Stimulated activated CD4-positive, alpha-beta T cell treated with anti-CD3 and anti-CD28 coated beads, Interleukin-2, amount 100 ng/mL, for 4 hours (primary cell): ENCODE measurements at places on chromosomes 6 and 20.

GRCh38 chr6:80445751-80446150, 339.3 kb downstream of the BCKDHB start:
- DNase-seq = no peak

DNA sequence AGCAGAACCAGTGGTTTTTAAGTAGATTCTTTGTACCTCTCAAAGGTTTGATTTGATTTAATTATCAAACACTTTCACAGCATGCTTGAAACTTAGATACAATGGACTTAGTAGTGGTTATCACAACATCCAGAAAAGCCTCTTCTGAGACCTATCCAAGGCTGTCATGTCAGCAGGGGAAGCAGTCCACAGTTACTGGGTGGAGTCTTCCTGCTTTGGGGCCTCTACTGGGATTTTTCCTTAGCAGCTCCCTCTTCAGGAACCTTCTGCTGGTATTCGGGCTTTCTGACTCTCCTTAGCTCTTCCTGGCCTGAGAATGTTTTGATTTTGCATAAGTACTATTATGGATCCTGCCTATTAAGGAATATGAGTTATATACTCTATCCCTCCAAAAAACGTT, 36.0 kb downstream of the ARFGEF2 start:
- no peak for DNase-seq

DNA sequence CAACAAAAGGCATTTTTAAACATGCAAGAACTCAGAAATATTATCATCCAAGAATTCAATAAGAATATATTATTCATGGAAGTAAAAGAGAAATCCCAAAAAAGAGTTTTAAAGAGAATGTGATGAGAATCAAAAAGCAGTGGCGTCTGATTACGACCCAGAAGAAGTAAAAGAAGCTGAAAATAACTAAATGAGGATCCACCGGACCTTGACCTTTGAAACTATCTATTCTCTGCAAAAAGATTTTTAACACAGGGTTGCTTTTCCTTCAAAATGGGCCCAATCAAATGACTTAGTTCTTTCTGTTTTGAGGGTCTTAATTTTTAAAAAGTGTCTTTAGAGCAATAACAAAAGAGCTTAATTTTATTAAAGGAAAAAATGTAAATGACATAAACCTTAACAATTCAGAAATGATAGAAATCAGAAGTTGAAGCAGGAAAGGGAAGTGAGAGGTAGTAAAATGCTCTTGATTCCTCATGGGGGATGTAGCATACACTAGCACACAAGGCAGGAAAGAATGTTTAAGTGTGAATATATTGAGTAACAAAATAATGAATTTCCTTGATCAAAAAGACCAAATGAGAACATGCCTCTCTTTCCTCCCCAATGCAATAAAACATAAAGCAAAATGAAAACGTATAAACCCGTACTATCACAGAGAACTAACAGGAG, 223.1 kb upstream of the PRDM1 start:
- DNase-seq = no peak

GRCh38 chr6:44226368-44227147, 3.2 kb downstream of the SLC29A1 start:
- no peak for DNase-seq

DNA sequence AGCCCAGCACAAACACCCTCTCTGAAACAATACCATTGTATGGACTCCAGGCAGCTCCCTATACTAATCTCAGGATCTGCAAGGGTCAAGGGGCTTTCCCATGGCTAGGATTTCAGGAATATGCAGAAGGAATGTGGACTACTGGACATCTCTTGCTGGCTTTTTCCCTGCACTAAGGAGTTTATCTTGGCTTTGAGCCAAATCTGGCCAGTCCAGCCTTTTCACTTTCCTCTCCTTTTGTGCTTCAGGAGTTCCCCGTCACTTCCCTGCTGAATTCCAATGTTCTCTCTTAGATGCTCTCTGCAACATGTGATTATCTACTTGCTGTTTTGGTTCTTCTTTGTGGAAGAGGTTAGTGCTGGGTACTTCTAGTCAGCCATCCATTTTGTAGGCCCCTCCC, 568.2 kb downstream of the HDGFL1 start:
- no peak for DNase-seq

DNA sequence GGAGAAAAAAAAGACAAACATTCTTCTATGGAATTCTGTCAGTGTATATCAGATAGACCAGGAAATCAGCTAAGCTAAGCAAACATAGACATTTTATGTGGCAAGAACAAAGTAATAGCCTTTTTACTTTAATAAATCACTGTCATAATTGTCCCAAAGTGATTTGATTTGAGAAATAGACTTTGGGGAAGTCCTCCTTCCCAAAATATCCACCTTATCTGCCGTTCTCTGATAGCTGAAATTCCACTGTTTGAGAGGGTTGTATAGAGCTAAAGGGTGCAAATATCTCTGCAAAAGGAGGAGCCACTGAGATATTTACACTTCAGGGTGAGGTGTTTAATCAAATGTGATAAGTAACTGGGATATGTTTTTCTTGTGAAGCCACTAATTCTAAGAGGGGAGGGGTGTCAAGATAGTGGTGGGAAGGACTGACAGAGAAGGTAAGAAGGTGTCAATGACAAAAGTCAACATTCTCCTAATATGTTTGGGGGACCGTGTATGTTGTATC, 544.4 kb upstream of the JAG1 start:
- DNase-seq = no peak

- no peak for DNase-seq
These were observed 4.1 kb downstream of the CCDC170 start for GRCh38 chr6:151497905-151498304.

DNA sequence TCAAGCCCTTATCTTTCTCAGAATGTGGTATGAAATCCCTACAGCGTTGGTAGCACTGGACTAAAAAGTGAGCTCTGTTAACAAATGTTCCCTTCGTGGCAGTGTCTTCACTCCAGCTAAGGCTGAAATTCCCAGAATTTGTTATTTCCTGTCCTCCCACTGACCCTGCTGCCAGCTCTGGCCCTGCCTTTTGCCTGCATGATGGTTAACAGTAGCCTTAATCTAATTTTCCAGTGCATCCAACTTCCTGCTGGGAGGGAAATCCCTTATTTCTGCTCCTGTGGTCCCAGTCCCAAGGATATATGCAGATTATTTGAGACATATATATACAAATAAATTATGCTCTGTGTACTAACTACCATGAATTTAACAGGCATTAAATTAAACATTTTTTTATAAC, 157.2 kb upstream of the CARMIL1 start:
- no peak for DNase-seq

GRCh38 chr20:52269321-52269720, 77.7 kb upstream of the ZFP64 start:
- DNase-seq = no peak

DNA sequence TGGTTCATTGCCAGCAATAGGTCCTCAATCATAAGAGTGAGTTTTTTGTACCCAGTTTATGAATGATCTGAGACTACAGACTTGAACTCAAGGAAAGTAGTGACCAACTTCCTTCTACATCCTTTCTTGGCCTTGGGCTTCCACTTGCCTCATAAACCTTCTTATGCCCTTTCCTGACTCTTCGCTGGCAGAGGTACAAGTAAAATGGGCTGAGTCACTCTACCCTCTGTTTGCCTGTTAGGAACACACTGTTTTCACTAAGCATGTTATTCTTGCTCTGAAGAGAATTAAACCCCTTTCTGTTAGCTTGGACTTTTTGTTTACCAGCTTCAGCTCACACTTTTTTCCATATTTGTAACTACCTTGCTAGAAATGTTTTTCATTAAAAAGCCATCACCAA, 74.4 kb downstream of the PKHD1 start:
- no peak for DNase-seq

- DNase-seq = no peak
These were observed 129.2 kb upstream of the PCSK2 start for GRCh38 chr20:17097603-17098002.

DNA sequence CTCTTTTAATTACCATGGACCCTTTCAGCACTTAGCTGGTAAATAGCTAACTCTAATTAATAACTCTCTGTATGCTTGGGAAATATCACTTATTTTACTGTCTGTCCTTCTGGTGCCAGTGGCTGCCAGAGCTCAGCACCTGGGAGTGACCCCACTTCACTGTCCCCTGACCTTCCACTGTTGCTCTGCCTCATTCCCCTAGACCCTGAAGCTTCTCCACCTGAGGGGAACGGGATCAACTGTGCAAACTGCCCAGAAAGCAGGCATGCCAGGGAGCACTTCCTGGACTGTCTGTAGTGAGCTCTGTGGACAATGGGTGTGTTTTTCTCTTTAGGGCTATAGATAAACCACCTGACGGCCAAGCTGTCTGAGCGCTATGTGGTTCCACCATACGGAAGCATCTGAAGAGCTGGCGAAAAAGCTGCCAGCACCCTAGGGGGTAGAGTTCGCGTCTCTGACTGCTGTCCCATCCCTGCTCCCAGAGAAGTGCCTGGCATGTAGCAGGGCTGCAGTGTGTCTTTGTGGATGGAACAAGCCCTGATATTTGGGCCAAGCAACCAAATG, 106.3 kb upstream of the FOXA2 start:
- no peak for DNase-seq

GRCh38 chr6:3406891-3407809, 49.7 kb downstream of the SLC22A23 start:
- DNase-seq = no peak

DNA sequence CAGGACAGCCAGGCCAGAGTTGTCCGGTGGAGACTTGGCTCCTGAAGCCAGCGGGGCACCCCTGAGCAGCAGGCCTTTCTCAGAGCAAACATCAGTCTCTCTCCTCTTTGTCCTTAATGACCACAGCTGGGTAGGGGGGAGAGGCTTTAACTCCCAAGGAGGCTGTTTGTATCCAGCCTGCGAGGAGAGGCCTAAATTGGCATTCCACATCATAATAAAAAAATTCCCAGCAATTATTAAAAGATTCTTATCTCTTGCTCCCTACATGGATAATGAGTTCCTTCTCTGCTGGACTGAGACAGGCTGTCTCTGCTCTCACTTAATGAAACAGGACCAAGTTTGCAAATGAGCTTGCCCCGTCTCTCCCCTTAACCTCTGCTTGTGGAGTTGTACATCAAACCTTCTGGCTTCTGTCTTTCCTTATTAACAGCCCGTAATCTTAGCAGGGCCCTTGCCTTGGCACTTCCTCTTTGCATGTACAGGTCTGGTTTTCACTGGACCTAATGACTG, 838.2 kb downstream of the MAFB start:
- no peak for DNase-seq

DNA sequence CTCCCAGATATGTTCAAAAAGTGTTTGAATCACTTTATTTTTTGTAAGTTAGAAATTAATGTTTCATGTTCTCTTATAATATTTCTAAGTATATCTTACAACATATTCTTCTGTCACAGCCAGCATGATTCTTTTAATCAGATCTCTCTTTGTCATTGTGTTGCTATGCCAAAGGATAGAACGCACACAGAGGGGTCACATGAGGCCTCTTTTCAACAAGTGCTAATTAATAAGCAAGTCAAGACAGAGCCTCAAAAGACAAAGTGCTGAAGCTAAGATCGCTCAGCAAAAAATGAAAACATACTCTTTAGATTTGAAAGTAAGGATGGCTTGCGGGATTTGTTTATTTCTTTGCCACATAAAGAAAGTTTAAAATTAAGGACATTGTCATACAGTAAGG, 508.8 kb upstream of the PTCHD4 start:
- DNase-seq = no peak

- DNase-seq = no peak
These were observed 15.4 kb upstream of the IER3 start for GRCh38 chr6:30759575-30760239.

GRCh38 chr6:54655162-54655561, 191.4 kb upstream of the FAM83B start:
- DNase-seq = no peak

DNA sequence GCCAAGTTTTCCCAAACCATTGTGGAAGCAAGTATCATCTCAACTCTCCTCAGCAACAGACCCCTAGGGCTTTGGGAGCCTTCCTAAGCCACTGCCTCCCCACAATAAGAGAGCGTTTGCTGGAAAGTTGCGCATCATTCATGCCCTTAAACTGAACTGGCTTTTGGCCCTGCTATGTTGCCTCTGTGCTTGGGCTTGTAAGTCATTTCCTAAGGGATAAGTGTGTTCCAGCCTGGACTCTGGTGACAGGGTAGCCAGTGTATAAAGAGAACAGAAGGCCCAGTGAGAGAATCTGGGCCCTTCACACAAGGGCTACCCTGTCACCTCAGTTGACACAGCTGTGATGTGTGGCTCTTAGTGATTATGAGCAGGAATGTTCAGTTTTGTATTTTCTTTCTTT, 77.8 kb downstream of the COL9A1 start:
- no peak for DNase-seq
